CD4-positive, alpha-beta T cell (primary cell): ENCODE measurements at places on chromosomes 7 and 10.

- DNase-seq = no peak
- H3K4me1 ChIP-seq = no peaks in the 10 kb centered on the region
- no peaks in the 10 kb centered on the region for H3K36me3 ChIP-seq
- no peaks in the 10 kb centered on the region for H3K27me3 ChIP-seq
- no peak overlapping the region for H3K27ac ChIP-seq
Measured at GRCh38 chr7:45617166-45617565, 43.0 kb downstream of the ADCY1 start.

DNA sequence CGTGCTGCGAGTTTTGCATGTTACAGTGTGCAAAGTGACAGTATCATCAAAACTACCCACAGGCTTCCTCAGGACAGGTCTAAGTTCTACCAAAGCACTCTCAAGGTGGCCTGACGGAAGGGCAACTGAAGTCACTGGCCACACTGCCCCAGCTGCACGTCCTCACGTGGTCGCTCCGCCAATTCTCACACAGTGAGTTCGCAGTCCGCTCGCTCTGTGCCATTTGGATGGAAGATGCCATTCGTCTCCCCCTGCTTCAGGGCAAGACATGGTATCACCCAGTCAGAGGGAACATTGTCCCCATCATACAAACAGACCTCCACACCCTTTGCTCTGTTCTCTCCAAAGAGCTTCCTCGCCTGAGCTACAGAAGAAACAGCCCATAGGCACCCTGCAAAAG is 109.6 kb upstream of the COBL start:
- H3K4me3 ChIP-seq = no peak overlapping the region
- no peak overlapping the region for H3K27ac ChIP-seq
- no peaks in the 10 kb centered on the region for H3K36me3 ChIP-seq
- no peaks in the 10 kb centered on the region for H3K4me1 ChIP-seq

GRCh38 chr10:44854693-44855350 is 56.3 kb upstream of the TMEM72 start:
- H3K4me1 ChIP-seq = no peaks in the 10 kb centered on the region
- H3K27me3 ChIP-seq = no peaks in the 10 kb centered on the region
- H3K36me3 ChIP-seq = no peaks in the 10 kb centered on the region

GRCh38 chr10:60816628-60817397 is 38.5 kb downstream of the CDK1 start:
- H3K4me1 ChIP-seq = no peaks in the 10 kb centered on the region
- no peak overlapping the region for H3K4me3 ChIP-seq
- H3K27me3 ChIP-seq = no peaks in the 10 kb centered on the region
- DNase-seq = no peak
- no peaks in the 10 kb centered on the region for H3K36me3 ChIP-seq
- no peak overlapping the region for H3K27ac ChIP-seq

GRCh38 chr7:134514106-134514505 is 13.3 kb upstream of the AKR1B10 start:
- no peak for DNase-seq
- H3K27me3 ChIP-seq = peaks cover 6% of the 10 kb centered on the region
- no peak overlapping the region for H3K4me3 ChIP-seq

DNA sequence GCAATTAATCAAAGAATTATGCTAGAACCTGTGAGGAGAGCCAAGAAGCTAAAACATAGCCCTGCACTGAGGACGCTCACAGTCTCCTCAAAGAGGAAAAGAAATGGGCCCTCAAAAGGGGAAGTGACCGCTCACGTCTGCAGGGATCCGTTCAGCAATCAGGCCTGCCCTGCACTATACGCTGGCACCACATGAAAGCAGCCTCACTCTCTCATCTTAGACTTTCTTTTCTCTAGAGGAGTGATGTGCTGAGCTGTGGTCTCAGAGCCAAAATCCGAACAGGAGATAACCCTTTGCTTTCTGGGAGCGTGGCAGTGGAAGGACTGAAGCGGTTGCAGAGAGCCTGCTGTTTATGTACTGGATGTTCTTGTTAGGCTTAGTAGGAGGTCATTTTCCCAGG is 6.3 kb upstream of the IL2RA start:
- peak overlapping the region; percentile 29 for H3K4me3 ChIP-seq
- DNase-seq = peak; percentile 76
- no peaks in the 10 kb centered on the region for H3K36me3 ChIP-seq
- H3K27me3 ChIP-seq = no peaks in the 10 kb centered on the region
- H3K4me1 ChIP-seq = peaks cover 63% of the 10 kb centered on the region
- H3K27ac ChIP-seq = no peak overlapping the region

- H3K27me3 ChIP-seq = peaks cover 23% of the 10 kb centered on the region
- peaks cover 12% of the 10 kb centered on the region for H3K4me1 ChIP-seq
- DNase-seq = no peak
- no peaks in the 10 kb centered on the region for H3K36me3 ChIP-seq
Measured at GRCh38 chr10:86373828-86374227, 7.2 kb upstream of the GRID1 start.

DNA sequence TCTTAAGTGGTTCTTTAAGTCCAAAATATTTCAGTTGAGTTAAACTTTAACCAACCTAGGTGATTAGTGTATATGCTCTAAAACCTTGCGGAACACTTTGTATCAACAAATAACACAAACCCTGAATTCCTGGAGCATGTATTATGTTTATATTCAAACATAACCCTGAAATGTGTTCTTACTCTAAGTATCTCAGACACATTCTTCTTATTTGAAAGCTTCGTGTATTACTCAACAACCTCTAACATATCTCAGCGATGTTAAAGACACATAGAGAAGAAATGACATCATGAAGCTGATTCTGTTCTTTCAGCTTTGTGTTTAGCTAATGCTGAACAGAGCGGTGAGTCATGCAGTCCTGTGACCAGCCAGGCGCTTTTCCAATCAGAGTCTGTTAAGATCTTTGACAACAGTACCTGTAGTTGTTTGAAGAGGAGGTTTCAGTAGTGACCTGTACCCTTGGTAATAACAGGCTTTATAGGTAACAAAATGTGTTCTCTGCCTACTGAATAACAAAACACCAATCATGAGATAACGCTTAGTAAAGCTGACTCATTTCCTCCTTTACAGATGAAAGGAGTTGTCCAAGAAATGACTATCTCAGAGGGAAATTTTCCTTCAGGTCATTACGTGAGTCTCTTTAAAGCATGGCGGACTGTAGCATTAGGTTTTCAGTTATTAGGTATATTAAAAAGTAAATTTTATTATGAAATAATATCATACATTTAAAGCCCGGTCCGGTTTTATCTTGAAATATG is 67.3 kb upstream of the KLF6 start:
- H3K4me1 ChIP-seq = peaks cover 15% of the 10 kb centered on the region
- no peaks in the 10 kb centered on the region for H3K36me3 ChIP-seq
- no peak for DNase-seq
- H3K27ac ChIP-seq = peak overlapping the region; percentile 80

DNA sequence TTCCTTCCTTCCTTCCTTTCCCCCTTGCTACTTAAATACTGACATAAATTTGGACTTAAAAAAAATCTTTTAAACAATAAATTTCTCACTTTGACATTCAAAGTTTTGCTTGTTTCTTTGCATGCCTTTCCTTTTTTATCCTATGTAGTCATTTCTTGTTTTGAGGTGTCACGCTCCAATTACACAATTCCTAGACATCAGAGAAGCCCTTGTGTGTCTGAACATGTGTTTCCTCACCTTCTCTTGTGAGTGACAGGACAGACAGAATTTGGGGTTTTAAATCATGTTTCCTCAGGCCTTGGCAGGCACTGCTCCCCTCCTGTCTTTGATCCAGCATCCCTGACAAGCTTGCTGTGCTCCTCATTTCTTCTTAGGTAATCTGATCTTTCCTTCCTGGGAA is 91.3 kb downstream of the CYTH3 start:
- H3K27me3 ChIP-seq = no peaks in the 10 kb centered on the region
- no peak overlapping the region for H3K27ac ChIP-seq
- DNase-seq = no peak
- no peak overlapping the region for H3K4me3 ChIP-seq
- H3K4me1 ChIP-seq = no peaks in the 10 kb centered on the region
- peaks cover 5% of the 10 kb centered on the region for H3K36me3 ChIP-seq

DNA sequence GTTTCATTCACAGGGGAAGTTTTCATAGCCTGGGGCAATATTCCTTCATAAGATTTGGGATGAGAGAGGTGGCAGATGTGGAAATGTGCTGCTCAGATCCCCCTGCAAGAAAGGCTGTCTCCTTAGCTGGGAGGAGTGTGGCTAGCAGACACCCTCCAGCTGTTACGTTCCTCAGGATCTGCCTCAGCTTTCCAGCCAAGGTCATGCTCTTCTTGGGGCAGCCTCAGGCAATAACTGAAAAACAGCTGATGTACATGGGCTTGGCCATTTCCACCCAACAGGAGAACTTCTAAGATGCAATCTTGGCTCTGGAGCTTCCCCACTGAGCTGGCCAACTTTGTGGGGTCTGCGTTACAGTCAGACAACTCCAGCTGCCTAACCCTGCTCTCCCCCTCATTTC is 51.3 kb upstream of the SEPTIN7 start:
- DNase-seq = no peak
- no peaks in the 10 kb centered on the region for H3K4me1 ChIP-seq
- no peaks in the 10 kb centered on the region for H3K36me3 ChIP-seq
- no peaks in the 10 kb centered on the region for H3K27me3 ChIP-seq

DNA sequence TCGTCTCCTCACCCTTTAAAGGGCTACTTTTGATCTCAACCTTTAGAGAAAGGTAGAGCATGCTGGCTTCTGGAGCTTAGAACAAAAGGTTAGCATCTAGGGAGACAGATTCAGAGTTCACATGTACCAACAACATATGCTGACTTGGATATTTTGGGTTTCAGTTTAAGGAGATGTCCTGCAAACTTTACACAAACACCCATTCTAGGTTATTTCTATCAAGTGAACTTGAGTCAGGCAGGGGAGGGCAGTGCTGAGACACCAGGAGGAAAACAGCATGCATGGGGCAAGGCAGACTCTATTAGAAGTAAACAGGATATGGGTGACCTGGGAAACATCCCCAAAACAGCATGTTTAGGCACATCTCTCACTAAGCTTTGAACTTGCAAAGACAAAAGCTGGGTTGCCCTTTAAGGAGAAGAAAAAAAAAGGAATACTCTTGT is 43.8 kb downstream of the ARL4A start:
- no peaks in the 10 kb centered on the region for H3K36me3 ChIP-seq
- peak; percentile 1 for DNase-seq
- no peak overlapping the region for H3K4me3 ChIP-seq
- peaks cover 8% of the 10 kb centered on the region for H3K4me1 ChIP-seq

DNA sequence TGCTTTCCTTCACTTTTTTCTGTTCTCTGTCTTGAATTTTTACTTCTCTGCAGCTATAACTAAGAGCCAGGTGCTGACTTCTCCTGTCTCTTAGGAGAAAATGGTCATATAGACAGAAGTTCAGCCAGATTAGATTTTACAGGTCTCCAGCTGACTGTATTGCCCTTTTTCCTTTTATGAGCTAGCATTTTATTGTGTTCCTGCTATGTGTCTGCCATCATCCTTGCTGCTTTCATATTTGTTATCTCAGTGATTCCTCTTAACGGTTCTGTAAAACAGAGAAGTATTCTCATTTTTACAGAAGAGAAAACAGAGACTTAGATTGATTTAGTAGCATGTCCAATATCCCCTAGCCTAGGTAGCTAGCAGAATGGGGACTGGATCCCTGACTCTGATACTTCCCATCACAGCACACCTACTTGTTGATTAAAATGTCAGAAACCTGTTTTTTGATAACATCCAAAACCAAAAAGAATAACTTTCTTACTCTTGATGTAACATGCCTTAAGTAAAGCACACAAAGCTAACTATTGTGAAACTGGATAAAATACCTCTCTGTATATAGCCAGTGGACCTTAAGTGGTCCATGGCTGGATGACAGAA is 5.2 kb downstream of the KAT6B start:
- H3K4me1 ChIP-seq = peaks cover 22% of the 10 kb centered on the region
- H3K4me3 ChIP-seq = no peak overlapping the region
- H3K36me3 ChIP-seq = no peaks in the 10 kb centered on the region
- no peaks in the 10 kb centered on the region for H3K27me3 ChIP-seq
- no peak for DNase-seq

DNA sequence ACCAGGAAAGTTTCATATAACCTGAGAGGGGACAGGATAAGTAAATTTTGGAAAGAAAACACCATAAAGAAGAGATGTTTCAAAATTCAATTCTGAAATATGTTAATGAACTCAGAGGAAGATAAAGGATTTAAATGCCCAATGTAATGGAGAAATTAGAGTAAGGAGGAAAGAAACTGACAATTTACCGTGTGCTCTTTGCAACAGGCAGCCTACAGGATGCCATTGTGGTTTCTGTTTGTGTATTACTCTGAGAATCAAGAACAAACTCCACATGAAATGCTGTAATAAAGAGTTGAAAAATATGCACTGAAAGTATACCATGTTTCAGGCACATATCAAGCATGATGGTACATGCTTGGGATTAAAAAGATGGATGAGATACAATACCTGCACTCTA is 44.8 kb upstream of the GLCCI1 start:
- no peaks in the 10 kb centered on the region for H3K36me3 ChIP-seq
- no peak overlapping the region for H3K4me3 ChIP-seq
- no peak for DNase-seq
- peaks cover 8% of the 10 kb centered on the region for H3K4me1 ChIP-seq
- no peak overlapping the region for H3K27ac ChIP-seq

DNA sequence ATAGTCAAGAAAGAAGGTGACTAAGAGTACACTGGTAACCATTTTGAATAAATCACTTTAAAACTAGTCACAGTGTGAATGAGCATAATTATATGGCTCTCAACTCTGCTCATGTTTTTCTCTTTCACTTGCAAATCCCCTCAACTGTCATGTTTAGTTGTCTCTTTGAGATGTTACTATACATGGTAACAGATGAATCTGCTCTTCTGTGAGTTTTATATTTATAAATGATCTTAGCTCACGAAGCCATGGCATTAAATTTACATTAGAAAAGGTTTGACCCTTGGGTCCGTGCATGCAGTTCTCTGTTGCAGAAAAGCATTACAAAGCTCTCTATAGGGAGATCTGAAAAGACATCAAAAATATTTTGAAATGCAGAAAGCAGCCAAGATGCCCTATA is 33.0 kb upstream of the LRRTM3 start:
- H3K27ac ChIP-seq = no peak overlapping the region
- no peaks in the 10 kb centered on the region for H3K36me3 ChIP-seq
- DNase-seq = no peak

- DNase-seq = no peak
- no peaks in the 10 kb centered on the region for H3K4me1 ChIP-seq
- H3K4me3 ChIP-seq = no peak overlapping the region
- no peaks in the 10 kb centered on the region for H3K27me3 ChIP-seq
- H3K27ac ChIP-seq = no peak overlapping the region
- H3K36me3 ChIP-seq = no peaks in the 10 kb centered on the region
Measured at GRCh38 chr7:109076396-109076972, 506.8 kb downstream of the DNAJB9 start.
